ENCODE measurements at places on chromosomes 6 and 20.

DNA sequence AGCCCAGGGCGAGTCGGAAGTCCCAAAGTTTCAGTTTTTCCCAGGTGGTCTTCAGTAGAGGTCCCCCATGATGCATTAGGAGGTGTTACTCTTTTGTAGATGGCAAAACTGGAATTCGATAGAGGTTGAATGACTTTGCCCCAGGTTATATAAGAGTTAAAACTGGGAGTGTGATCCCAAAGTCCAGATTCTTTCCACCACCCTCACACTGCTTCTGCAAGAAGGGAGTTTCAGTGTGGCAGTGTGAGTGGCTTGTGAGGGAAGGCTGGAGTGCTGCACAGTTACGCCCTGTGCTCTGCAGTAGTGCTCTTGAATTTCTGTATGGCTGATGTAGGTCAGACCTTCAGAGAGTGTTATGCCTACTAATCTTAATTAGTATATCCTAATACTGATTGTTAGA is 29.8 kb downstream of the NDUFAF5 start:
- DNase-seq: no peak

- no peak for DNase-seq
These were observed 39.1 kb downstream of the FAM120B start for GRCh38 chr6:170345662-170346061.

GRCh38 chr6:56854086-56854485 is 100.8 kb upstream of the BEND6 start:
- no peak for DNase-seq

GRCh38 chr20:10557685-10558084 is 116.1 kb downstream of the JAG1 start:
- no peak for DNase-seq

DNA sequence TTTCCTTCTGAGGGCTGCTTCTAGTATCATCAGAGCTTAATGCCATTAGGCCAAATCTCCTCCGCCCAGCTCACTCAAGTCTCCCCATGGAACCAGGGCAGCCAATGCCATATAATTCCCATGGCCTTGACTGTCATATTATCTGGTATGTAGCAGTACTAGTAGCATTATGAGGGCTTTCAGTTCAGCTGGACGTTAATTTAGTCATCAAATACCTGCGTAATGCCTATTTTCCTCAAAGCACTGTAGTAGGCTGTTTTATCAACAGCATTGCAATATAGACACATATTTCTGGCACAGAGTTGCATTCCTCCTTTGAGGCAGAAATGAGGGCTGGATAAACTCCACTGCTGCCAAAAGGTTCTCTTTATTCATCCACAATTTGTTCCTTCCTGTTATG is 1.7 kb downstream of the KCTD20 start:
- no peak for DNase-seq

DNA sequence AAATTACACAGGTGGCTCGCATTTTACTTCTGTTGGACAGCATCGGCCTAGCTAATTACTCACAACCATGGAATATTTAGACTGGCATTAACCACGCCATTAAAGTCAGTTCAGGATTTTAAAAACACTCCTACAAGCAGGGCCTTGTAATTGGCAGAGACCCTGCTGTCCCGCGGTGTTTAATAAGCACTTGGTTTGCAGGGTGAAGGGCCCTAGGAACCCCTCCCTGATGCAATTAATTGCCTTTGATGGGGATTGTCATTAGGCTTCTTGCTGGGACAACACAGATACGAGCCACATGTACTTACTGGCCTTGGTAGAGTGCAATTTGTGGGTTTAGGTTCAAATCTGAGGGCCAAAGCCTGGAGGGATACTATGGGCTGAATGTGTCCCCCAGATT is 7.8 kb upstream of the VSTM2L start:
- no peak for DNase-seq

GRCh38 chr6:132768051-132768517 is 10.4 kb upstream of the VNN2 start:
- DNase-seq: peak; percentile 52

- DNase-seq: no peak
These were observed 36.9 kb upstream of the HLA-DQB1 start for GRCh38 chr6:32703347-32703746.

DNA sequence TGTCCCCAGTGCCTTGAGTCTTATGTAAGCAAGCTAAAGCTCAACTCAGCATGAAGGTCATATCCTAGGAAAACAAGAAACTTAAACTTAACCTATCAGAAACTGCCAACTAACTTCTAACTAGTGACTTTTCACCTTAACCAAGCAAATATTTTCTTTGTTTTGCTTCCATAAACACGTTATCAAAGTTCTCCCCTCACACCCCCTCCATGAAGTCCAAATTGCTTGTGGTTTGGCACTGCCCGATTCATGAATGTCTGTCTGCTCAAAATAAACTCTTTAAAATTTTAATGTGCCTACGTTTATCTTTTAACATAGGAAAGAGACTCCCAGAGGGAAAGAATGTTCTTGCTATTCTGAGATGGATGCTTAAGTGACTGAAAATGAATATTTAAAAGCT is 34.9 kb downstream of the GSTA2 start:
- no peak for DNase-seq

DNA sequence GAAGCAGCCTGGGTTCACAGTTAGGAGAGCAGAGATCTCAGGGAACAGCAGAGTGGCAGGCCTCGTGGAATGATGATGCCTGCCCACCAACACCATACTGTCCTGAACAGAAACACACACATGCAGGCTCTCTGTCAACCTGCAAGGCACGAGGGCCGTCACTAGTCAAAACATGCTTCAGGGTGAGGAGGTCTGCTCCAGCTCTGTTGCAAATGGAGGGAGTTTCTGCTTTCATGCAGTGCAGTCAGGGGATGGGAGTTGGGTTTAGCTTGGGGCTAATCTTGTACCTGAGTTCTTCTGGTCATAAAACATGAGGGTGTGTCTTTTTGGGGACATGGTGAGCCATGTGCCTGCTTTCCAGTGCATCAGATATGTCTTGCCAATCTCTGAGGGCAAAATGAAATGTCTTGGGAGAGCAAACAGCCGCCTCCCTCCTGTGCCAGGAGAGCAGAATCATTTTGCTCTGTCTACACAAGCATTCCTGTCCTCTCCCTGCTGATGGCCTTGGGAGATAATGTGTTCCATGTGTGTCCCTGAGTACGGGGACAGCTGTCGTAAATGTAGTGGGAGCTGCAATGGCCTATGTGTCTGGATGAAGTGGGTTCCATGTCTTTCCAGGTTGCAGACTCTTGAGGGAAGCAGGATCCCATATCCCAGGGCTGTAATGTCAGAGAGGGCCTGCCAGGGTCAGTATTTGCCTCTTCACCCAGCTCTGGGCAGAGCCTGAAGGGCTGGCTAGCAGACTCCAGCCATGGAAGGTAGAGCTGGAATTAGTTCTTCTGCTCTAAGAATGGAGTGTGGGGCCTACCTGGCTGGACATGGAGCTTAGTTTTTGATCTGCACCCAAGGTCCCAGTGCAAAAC is 40.6 kb downstream of the MAFB start:
- DNase-seq: no peak

DNA sequence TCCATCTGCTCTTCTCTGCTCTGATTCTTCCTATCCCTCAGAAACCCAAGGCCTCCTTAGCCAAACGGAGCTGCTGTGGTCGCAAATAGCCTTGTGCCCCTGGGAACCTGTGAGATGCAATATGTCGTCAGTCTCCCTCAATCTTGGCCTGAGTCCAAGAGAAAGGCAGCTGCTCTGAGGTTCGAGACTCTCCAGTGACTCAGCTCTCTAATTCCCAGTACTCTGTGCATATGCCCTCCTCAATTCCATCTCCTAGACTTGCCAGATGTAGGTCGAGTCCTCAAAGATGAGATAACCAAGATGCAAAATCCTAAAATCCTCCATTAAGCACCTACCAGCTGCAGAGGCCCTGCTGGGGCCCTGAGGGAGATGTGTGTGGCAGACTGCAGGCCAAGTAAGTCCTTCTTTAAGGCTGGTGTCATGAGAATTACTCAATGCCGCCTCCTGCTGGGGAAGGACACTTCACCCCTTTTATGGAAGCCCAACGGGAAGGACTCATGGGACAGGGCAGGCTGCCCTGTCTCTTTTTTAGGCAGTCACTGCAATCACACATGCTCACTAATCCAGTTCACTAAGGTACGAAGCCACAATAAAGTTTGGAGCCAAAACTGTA is 28.5 kb downstream of the C6orf15 start:
- peak; percentile 72 for DNase-seq

DNA sequence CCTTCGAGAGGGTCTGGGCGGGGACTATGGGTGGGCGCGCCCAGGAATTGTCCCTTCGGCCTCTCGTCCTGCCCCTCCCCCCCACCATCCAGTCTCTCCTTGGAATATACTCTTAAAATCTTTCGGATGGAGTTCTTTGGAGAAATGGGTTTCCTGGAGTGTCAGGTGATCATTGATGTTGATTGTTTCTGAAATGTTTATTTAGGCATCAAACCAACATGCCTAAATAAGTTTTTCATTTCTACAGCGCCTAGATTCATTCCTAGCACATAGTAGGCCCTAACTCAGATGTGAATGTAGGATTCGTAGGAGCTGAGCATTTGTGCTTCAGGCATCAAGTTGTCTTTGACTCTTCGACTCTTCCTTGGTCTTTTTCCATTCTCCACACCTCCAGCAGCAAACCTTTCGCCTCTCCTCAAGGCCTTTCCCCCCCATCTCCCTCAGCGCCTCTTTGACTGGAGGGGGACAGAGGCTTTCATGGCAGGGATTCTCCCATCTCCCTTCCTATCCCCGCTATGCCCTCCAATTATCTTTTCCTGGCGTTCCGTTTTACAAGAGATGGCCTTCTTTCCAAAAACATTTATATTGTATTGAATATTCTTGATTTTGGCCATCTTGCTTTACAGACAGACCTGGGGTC is 610 bp downstream of the CASP8AP2 start:
- DNase-seq: no peak

GRCh38 chr6:159099961-159100360 is 55.2 kb upstream of the TAGAP start:
- peak; percentile 46 for DNase-seq

DNA sequence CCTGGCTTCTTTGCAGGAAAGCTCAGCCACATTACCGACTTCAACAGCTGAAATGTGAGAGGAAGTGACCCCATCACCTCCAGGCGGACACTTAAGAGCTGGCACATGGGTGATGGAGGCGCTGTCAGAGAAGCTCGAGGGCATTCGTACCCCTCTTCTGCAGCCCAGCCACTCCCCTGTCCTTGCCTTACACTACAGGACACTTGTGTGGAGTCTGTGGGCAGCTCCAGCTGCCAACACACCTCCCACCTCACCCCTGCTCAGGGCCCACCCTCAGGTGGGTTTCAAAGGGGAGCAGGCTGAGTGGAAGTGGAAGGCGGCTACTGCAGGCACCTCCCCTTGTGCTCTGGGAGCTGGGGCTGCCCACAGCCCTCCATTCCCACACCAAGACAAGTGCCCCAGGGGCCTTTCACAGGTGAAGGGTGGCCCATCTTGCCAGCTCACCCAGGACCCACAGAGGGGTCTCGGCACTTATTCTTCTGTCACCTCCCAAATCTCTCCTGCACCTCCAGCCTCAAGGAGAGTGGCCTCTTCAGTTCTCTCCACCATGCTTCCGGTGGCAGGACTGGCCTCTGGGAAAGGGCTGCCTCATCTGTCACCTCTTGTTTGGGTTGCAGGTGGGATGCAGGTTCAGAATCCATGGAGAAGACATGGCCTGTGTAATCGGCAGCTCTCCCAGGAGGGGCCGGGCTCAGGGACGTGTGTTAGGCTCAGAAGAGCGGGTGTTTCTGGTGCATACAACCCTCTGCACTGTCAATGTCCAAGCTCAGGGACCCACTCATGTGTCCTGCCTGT is 49.8 kb downstream of the IRF4 start:
- peak; percentile 53 for DNase-seq

DNA sequence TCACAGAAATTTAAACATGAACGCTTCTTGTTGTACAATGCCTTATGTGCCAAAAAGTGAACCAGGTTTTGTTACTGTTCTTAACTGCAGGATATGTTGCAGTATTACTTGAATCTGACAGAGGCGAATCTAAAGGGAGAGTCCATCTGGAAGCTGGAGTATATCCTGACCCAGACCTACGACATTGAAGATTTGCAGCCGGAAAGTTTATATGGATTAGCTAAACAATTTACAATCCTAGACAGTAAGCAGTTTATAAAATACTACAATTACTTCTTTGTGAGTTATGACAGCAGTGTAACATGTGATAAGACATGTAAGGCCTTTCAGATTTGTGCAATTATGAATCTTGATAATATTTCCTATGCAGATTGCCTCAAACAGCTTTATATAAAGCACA is 19.9 kb downstream of the SMPDL3A start:
- no peak for DNase-seq

DNA sequence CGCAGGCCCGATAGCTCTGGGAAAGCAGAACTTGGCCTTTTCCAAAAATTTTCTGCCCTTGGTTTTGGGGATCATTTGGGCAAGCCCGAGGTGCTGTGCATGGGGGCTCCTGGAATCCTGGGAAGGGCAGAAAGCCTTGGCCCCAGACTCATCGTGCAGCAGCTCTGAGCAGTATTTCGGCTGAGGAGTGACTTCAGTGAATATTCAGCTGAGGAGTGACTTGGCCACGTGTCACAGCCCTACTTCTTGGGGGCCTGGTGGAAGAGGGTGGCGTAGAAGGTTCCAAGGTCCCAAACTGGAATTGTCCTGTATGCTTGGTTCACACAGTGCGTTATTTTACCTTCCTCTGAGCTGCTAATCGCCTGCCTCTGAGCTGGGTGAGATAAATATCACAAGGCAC is 1.1 kb upstream of the BMP2 start:
- DNase-seq: no peak

GRCh38 chr6:45854149-45854742 is 161.4 kb downstream of the CLIC5 start:
- no peak for DNase-seq

DNA sequence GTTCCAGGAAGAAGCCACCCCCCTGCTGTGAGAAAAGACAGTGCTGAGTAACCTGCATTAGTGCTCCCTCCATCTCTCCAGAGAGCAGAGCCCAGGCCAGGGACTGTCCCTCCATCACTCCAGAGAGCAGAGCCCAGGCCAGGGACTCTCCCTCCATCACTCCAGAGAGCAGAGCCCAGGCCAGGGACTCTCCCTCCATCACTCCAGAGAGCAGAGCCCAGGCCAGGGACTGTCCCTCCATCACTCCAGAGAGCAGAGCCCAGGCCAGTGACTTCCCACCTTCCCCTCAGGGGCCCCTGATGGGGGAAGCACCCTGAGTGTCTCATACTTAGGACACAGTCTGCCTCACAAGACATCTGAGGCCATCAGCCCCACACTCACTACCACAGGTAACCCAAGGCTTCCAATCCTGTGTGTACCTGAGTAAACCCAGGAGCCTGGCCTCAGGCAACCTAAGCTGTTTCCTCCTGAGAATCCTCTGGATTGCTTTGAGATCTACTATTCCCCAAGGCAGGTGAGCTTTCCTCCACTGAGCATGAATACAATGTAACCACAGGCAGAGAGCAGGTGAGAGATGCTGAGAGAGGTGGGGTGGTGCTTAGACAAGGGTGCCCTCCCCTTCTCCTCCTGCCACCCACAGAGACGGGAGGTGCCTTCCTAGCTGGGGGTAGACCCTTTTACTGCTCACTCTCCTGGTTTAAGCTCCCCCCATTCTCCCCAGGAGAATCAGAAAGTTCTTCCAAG is 4.9 kb downstream of the TBXT start:
- DNase-seq: no peak

DNA sequence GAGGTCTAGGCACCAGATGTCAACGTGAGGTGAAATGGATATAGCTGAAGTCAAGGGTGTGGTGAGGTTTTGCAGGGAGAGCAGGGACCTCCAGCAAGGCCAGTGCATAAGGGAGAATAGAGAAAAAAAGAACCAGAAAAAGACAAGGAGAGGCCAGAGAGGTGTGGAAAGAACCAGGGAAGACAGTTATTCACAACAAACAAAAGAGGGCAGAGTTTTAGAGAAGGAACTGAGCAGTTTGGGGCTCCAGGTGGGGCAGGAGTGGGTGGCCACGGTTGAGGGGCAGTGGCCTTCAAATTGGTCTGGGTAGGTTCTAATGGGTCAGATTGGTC is 11.6 kb upstream of the NQO2 start:
- no peak for DNase-seq
